ENCODE measurements at places on chromosomes 7 and 10.

DNA sequence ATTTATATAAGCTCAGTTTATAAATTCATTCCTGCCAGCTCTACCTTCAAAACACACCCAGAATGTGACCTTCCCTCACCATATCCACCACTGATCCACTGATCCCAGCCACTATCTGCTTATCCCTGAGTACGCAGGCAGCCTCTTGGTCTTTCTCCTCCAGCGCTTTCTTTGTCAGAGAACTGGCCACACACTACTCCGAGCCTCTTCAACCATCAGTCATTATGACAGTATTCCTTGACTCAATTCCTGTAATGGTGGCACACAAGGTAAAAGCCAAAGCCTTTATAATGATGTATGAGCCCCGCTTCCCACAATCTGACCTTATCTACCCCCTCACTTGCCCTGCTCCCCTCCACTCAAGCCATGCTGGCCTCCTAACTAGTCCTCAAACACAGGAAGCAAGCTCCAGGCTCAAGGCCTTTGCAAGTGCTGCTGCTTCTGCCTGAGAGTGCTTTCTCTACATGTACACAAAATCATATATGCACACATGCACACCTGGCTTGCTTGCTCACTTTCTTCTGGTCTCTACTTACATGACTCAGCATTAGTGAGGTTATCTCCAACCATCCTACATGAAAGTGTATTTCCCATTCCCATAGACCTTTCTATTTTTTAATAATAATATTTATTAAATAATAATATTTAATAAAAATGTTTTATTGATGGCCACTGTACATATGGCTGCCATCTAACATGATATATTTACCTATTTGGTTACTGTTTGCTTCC, 150.4 kb upstream of the FEZF1 start:
- no peak for DNase-seq

GRCh38 chr7:129986600-129986999, 33.8 kb upstream of the UBE2H start:
- DNase-seq, result no peak

- no peak for DNase-seq
Measured at GRCh38 chr7:94173436-94173835, 169.3 kb upstream of the BET1 start.

DNA sequence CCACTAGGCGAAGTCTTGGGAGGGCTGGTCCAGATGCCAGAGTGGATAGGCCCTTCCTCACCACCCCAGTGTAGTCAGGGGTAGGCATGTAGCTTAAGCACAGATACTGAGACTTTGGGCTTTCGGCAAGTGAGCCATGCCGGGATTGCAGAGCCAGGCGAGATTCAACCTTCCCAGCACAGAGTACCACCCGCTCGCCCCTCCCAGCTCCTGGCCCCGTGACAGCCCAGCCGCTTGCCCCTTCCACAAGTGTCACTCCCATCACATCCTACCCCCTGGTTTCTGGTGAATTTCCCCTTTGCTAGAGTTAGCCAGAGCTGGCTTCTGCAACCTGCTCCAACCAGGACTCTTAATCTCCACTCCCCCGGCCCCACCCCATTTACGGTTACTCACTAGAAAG, 56.9 kb downstream of the ARHGAP22 start:
- DNase-seq, result no peak

GRCh38 chr7:157612664-157613561, 276.1 kb downstream of the DNAJB6 start:
- DNase-seq, result no peak

DNA sequence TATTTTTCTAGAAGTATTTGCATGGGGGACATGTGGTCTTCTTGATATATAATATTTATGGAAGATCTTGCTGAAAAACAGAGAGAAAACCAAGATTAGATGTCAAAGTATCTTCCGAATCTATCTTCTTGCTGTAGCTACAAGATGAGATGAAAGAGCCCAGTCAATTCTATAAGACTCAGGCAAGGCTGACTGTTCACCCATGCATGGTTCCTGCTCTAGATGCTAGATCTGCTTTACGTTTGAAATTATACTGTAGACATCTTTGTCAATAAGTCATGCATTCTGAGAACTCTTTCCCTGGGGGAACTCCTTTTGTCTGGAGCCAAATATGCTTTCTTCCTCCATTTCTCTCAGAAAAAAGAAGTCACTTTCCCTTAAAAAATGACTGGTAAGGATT, 1292.0 kb downstream of the XPNPEP1 start:
- no peak for DNase-seq

Data from NCI-H1930 (cell line).